ENCODE measurements at places on chromosomes 13 and 19.

GRCh38 chr19:54462047-54462654 is 1.4 kb downstream of the LENG9 start:
- no peak for DNase-seq

- no peak for DNase-seq
Observed at GRCh38 chr19:16460454-16460853, 11.3 kb downstream of the EPS15L1 start.

- DNase-seq = no peak
Observed at GRCh38 chr13:93777504-93777903, 550.9 kb downstream of the GPC6 start.

DNA sequence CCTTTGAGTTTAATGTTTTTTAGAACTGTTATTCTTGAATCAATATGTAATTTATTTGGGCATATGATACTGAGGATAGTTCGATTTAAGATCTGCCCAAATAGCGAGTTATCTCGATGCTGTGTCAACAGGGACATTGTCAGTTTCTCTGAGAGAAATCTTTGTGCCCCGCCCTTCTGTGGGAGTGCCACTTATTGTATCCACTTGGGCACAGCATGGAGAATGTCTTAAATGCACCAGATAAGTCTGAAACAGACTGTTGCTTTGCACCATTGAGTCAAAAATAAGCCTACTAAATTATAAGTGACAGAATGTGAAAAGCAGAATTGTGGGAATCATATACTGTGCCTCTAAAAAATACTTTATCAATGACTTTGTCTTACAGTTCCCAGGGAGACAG is 45.6 kb downstream of the RNASEH2B start:
- DNase-seq = no peak

GRCh38 chr19:41860419-41861115 is 512 bp downstream of the RPS19 start:
- DNase-seq = no peak

GRCh38 chr13:40170091-40170490 is 496.4 kb downstream of the FOXO1 start:
- DNase-seq = no peak

DNA sequence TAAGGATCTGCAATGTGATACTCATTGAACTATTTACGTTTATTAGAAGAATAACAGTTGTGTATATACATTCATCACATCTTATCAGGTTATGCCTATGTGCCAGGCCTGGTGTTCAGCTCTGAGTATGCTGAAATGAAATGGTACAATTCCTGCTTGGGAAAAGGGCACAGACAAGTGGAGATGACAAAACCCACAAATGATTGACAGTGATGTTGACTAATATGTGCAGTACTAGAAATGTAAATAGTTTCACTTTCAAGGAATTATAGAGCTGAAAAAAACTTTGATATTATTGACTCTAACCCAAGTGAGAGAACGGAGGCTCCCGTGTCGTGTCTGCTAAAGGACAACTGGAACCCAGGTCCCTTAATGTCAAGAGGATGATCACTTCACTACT is 386.8 kb upstream of the DACH1 start:
- no peak for DNase-seq

- no peak for DNase-seq
Observed at GRCh38 chr13:20848203-20848602, 54.3 kb downstream of the XPO4 start.

DNA sequence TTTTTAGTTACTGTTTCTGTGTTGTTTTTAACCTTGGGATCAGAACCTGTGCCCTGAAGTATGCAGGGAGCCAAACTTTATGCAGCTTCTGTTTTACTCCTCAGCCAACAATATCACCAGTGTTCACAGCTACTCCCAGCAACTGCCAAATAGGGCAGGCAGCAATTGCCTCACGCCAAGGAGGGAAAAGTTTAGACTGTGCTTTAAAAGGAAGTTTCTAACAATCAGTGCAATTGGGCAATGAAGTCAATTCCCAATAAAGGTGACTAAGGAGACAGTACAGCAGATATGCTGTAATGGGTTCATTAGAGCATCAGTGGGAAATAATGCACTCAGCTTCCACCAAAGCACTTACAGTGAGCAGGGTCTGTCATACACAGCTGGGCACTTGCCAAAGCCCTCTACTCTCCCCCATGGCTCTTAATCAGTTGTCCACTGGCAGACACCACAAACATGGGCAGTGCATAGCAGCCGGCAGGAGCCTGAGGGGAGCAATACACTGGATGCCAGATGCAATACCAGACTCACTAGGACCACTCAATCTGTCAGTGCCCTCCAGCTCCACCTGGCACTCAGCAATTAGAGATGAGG is 19.3 kb downstream of the ENOX1 start:
- DNase-seq = no peak

GRCh38 chr19:55907286-55907685 is 24.9 kb downstream of the NLRP13 start:
- no peak for DNase-seq

DNA sequence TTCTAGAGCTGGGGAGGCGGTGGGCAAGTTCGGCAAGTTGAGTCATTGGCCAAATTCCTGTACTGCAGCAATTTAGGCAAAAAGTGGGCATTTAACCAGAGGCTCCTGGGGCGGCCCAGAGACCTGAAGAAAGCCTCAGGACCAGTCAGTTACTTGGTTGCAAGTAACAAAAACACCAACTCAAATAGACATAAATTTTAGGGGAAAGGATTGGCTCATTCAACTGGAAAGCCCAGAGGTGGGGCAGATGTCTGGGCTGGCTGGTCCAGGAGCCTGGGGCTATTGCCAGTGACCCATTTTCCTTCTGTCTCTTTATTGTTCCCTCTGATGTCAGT is 97.1 kb downstream of the SIPA1L3 start:
- DNase-seq = no peak

- DNase-seq = no peak
Observed at GRCh38 chr19:19278315-19278714, 5.2 kb upstream of the TM6SF2 start.

GRCh38 chr13:60611523-60611922 is 214.5 kb downstream of the TDRD3 start:
- no peak for DNase-seq

- DNase-seq = no peak
Observed at GRCh38 chr13:64453831-64454230, 2776.3 kb downstream of the PCDH9 start.

DNA sequence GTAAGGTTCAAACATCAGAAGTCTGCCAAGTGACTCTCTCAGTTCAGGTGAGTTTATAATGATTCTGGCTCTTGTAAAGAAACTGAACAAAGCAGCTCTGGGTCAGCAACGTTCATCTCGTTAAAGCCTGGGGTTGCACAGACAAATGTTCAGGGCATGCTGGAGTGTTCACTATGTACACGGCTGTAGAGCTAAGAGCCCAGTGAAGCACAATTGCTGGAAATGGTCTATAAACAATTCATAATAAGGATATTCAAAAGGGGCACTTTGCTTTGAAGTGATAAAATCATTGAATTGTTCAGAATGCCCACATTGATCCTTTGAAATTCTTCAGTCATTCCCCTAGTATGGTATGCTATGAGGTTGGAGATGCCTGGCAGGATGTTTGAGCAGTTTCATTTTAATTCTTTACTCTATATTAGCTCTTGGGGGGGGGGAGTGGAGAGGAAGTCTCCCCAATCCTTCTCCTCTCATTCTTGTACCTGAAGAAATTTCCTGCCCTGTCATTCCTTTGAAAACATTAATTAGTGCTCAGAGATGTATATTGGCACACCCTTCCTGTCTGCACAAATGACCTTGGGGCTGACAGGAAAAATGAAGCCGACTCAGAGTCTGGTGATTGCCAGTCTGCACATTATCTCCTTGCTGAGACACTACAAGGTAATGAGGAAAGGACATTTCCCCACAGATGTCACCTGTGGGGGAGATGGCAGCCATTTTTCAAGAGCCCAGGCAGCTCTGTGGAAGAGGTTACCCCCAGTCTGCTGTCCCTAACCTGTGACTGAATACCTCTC is 145.5 kb downstream of the DLEU7 start:
- no peak for DNase-seq

- DNase-seq = no peak
Observed at GRCh38 chr19:13408889-13409518, 97.3 kb downstream of the CACNA1A start.

- peak; percentile 53 for DNase-seq
Observed at GRCh38 chr19:8578642-8579265, 1.5 kb upstream of the MYO1F start.

- DNase-seq = no peak
Observed at GRCh38 chr19:31548941-31549340, 199.7 kb upstream of the TSHZ3 start.

- no peak for DNase-seq
Observed at GRCh38 chr13:76474966-76475365, 411.2 kb downstream of the KCTD12 start.

DNA sequence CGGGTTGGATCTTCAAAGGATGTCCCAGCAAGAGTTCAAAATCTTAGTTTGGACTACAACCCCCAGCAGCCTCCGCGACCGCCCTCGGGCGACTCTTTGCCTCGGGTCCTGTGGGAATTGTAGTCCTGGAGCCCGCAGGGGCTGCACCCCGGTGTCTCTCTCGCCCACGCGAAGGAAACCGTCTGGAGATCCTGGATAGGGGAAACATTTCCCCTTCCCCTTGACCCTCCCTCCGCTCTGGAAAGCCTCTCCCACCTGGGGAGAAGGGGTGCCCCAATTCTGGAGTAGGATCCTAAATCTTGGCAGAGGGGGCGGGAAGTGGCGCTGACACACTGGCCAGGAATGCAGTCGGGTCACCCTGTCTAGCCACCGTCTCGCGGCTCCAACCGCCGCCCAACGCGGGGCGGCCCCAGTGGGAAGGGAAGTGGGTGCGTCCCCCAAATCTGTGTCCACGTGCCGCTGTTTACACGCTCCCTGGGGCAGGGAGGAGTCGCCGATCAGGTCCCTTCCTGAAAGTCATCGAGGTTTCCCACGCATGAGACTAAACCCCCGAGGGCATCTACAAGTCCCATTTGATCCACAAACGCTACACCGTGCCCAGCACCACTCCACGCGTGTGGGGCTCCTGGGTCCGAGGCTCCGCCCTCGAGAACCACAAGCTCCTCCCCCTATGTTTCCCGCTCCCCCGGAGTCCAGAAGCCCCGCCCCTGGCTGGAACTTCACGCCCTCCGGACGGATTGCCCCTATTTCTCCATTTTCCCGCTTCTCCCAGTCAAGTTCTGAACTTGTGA is 761 bp upstream of the PPP1R13L start:
- DNase-seq = peak; percentile 93

GRCh38 chr19:23305555-23305954 is 55.4 kb upstream of the ZNF724 start:
- DNase-seq = no peak

GRCh38 chr13:47594833-47595232 is 406.2 kb downstream of the SUCLA2 start:
- DNase-seq = no peak

DNA sequence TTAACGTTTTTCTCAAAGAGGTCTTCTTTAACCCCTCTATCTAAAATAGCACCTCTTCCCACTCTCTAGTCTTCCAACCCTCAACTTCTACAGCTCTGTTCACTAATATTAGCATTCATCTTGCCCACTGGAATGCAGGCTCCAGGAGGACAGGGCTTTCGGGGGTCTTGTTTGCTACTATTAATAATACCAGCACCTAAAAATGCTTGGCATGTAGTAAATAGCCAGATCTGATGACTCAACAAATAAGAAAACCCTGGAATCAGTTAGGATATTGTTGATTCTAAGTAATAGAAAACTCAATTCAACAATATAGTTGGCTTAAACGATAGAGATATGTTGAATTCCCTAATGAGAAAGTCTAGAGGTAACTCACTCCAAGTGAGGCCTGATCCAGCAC is 14.2 kb downstream of the DYRK1B start:
- no peak for DNase-seq

GRCh38 chr19:39160523-39160861 is 34.9 kb downstream of the PAK4 start:
- DNase-seq = no peak

- no peak for DNase-seq
Observed at GRCh38 chr19:7520131-7521051, 2.0 kb upstream of the MCOLN1 start.

DNA sequence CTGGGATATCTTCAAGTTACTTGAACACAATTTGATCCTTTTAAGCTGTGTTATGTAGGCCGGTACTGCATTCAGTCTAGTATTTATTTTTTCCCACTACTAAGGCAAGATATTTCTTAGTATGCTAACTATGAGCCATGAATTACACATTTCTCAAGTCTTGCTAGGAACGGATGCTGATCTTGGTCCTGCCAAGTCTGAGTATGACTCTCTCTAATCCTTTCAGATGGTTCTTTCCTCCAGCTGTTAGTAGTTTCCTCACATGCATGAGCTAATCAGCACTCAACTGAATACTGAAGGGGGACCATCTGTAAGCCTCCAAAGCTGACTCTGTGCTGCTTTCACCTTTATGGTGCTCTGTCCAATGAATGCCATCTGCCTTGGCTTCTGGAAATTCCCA is 460.3 kb downstream of the KCTD12 start:
- no peak for DNase-seq

DNA sequence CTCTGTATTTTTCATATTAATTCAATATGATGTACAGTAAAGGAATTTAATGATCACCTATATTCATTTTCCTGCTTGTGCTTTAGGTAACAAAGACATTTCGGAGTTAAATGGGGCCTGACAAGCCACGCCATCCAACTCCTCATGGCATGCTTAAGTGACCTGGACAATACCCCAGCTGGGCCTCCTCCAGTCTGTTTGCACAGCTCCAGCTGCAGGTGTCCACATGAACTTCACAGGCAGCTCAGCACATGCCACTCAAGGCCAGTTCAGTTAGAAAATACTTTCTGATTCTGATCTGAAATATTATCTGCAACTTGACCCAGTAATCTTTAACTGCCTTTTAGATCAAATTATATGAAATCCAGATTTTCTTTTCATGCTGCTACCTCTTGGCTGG is 89.6 kb upstream of the SLC15A1 start:
- DNase-seq = no peak

GRCh38 chr19:18756896-18757295 is 34.2 kb downstream of the COMP start:
- DNase-seq = no peak

DNA sequence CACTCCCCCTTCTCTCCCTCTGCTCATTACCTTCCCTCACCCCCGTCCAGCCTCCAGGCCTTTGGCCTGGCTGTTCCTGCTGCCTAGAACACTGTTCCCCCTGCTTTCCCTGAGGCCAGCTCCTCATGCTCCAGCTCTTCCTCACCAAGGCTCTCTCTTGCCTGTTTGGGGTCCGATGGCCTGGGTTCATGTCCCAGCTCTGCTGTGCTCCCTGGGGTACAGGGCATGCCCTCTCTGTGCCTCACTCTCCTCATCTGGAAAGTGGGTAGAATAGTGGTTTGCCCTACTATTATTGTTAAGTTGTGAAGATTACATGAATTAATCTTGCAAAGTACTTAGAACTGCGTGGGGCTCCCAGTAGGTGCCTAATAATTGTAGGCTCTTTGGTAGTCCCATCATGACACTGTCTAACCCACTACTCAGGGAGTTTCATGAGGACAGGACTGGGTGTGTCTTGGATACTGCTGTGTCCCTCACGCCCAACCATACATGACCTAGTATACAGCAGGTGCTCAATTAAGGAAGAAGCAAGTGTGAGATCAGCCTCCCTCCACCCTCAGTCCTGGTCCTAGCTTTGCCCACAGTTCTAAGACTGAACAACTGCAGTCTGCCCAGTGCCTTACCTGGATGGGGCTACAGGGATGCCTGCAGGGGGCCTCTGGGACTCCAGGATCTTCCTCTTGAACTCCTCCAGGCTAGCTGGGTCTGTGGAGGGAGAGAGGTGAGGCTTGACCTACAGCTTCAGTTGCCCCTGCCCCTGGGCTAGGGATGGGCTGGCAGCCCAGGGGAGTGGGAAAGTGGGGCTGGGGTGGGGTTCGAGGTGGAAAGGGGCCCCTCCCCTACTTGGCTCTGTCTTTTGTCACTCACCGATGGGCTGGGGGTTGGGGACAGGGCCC is 17.0 kb downstream of the PLVAP start:
- DNase-seq = no peak
